ENCODE measurements at places on chromosomes 1 and 21. TPM values are rescaled to one million over a fixed set of nuclear protein-coding genes. Genes with fewer than 3 reads are reported as not detected.

DNA sequence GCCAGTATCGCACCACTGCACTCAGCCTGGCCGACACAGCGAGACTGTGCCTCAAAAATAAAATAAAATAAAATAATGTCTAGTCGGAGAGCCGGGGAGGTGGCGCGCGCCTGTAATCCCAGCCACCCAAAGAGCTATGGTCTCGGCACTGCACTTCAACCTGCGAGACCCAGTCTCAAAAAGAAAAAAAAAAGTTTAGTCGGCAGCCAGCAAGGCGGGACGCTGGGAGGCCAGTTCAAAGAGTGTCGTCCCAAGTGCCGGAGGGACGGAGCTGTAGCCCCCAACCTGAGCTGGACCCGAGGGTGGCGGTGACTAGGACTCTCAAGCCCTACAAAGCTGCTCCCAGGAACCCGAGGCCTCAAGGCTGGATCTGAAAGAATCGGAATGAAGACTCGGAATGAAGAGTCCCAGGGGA, 632 bp upstream of the FALEC start:
- H3K27ac ChIP-seq, result peak overlapping the region; percentile 93
- peaks cover 11% of the 10 kb centered on the region for H3K36me3 ChIP-seq

- H3K4me3 ChIP-seq, result peak overlapping the region; percentile 37
- no peaks in the 10 kb centered on the region for H3K36me3 ChIP-seq
- H3K4me1 ChIP-seq, result peaks cover 18% of the 10 kb centered on the region
- DNase-seq, result peak; percentile 82
Observed at GRCh38 chr1:3069491-3070308, 697 bp downstream of the PRDM16 start.

- H3K27ac ChIP-seq, result no peak overlapping the region
- no peaks in the 10 kb centered on the region for H3K27me3 ChIP-seq
- DNase-seq, result peak; percentile 87
Observed at GRCh38 chr21:17270229-17270628, 242.6 kb upstream of the CXADR start.

DNA sequence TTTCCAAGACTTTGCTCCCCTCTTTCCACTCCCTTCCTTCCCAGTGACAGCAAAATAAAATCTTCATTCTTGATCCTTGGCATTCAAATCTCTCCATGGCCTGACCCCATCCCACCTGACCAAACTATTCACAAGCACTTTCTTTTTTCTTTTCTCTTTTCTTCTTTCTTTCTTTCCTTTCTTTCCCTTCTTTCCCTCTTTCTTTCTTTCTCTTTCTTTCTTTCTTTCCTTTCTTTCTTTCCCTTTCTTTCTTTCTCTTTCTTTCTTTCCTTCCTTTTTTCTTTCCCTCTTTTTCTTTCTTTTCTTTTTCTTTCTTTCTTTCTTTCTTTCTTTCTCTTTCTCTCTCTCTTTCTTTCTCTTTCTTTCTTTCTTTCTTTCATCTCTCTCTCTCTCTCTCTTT, 207.1 kb downstream of the ADGRL2 start:
- no peaks in the 10 kb centered on the region for H3K27me3 ChIP-seq
- no peak overlapping the region for H3K4me3 ChIP-seq
- no peak for DNase-seq
- no peak overlapping the region for H3K27ac ChIP-seq

GRCh38 chr1:220796530-220796929, 9.8 kb downstream of the MTARC1 start:
- DNase-seq, result no peak
- no peaks in the 10 kb centered on the region for H3K27me3 ChIP-seq
- no peaks in the 10 kb centered on the region for H3K4me1 ChIP-seq

DNA sequence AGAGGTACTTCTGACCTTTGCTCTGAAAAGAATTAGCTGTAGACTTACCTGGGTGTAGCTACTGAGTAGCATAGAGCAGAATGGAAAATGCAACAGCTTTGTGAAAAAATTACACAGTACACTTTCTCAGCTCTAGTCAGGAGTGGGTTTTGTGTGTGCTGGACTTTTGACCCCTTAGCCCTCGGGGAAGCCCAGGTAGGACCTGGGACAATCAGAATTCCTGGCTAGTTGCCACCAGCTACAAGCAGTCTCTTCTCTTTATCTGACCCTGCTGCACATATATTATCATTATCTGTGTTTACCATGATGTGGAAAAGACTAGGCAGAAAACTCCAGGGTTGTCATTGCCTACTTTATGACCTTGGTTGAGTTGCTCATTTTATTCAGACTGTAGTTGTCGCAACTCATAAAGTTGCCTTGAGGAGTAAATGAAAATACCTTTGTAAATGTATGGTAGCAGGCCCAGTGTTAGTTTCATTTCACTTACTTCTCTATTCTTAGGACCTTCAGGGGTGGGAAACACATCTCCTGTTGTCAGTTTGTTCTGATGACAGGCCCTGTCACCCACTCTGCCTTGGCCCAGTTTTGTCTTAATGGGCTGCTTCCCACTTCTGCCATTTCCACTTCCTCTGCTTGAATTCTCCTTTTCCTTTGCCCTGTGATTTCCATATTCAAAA, 5.4 kb downstream of the NEK7 start:
- H3K4me1 ChIP-seq, result peaks cover 8% of the 10 kb centered on the region
- H3K27ac ChIP-seq, result no peak overlapping the region
- H3K27me3 ChIP-seq, result no peaks in the 10 kb centered on the region
- H3K36me3 ChIP-seq, result no peaks in the 10 kb centered on the region

The C1orf116 gene
- polyA plus RNA-seq, result 0.07 TPM

GRCh38 chr1:58333511-58333910, 213.0 kb downstream of the OMA1 start:
- no peak overlapping the region for H3K4me3 ChIP-seq
- H3K27me3 ChIP-seq, result no peaks in the 10 kb centered on the region
- no peak overlapping the region for H3K27ac ChIP-seq
- no peaks in the 10 kb centered on the region for H3K36me3 ChIP-seq
- H3K4me1 ChIP-seq, result no peaks in the 10 kb centered on the region

- H3K4me1 ChIP-seq, result peaks cover 28% of the 10 kb centered on the region
- H3K36me3 ChIP-seq, result peaks cover 42% of the 10 kb centered on the region
- no peak overlapping the region for H3K4me3 ChIP-seq
- DNase-seq, result no peak
Observed at GRCh38 chr1:201490708-201491131, 16.2 kb downstream of the CSRP1 start.

DNA sequence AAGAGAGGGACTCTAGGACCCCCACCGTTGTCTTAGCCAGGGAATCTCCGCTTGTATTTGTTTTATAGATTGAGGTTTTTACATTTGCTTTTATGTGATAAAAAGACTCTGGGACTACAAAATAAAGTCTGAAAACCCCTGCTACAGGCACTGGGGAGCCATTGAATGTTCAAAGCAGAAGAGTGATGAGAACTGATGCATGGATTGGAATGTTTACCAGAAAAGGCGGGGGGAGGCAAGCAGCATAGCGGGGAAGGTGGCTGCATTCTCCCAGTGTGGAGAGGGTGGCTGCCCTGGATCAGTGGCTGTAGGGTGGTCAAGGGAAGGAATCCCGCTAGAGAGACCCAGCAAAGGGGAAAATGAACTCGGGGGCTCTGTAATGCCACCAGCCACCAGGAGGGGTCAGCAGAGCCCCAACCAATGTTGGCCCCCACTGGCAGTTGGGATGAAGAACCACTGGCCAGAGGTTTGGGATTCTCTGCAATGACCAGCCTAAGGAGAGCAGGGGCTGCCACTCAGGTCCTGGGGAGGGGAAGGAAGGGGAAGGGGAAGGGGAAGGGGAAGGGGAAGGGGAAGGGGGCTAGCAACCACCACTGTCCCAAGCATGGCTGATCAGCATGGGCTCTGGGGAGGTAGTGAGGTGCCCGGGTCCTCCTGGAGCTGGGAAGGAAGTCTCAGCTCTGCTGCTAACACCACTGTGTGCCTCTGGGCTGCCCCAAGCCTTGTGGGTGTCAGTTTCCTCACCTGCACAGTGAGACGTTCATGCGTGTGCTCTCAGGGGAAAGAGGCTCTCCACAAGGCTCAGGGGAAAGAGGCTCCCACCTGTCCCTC, 19.2 kb upstream of the PEF1 start:
- H3K27me3 ChIP-seq, result no peaks in the 10 kb centered on the region
- peaks cover 59% of the 10 kb centered on the region for H3K36me3 ChIP-seq
- no peak overlapping the region for H3K4me3 ChIP-seq

GRCh38 chr1:35443768-35444518, 113.3 kb downstream of the KIAA0319L start:
- no peak overlapping the region for H3K27ac ChIP-seq
- no peaks in the 10 kb centered on the region for H3K4me1 ChIP-seq
- no peaks in the 10 kb centered on the region for H3K27me3 ChIP-seq

DNA sequence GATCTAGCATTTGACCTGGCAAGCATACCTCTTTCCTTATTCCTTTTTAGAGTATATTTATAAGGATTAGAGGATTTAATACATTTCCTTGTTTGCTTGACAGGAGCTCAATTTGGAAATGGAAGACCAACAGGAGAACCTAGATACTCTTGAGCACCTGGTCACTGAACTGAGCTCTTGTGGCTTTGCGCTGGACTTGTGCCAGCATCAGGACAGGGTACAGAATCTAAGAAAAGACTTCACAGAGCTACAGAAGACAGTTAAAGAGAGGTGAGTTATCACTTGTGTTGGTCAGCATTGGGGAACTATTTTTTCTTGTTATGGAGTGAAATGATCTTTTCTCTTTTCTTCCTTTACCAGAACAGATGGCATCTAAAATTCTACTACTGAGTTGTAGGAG, 123.4 kb upstream of the BMP8A start:
- H3K27me3 ChIP-seq, result no peaks in the 10 kb centered on the region
- H3K4me1 ChIP-seq, result no peaks in the 10 kb centered on the region
- H3K4me3 ChIP-seq, result no peak overlapping the region
- DNase-seq, result peak; percentile 10

- peak; percentile 92 for DNase-seq
- peak overlapping the region; percentile 72 for H3K4me3 ChIP-seq
- peak overlapping the region; percentile 98 for H3K27ac ChIP-seq
- no peaks in the 10 kb centered on the region for H3K36me3 ChIP-seq
- no peaks in the 10 kb centered on the region for H3K27me3 ChIP-seq
Observed at GRCh38 chr1:150234566-150235293, 1.2 kb downstream of the ANP32E start.

The LCE1F gene
- not detected for polyA plus RNA-seq

GRCh38 chr1:213474054-213474453, 423.0 kb downstream of the RPS6KC1 start:
- no peak overlapping the region for H3K27ac ChIP-seq
- no peaks in the 10 kb centered on the region for H3K36me3 ChIP-seq
- no peaks in the 10 kb centered on the region for H3K27me3 ChIP-seq
- H3K4me3 ChIP-seq, result no peak overlapping the region
- peak; percentile 63 for DNase-seq

DNA sequence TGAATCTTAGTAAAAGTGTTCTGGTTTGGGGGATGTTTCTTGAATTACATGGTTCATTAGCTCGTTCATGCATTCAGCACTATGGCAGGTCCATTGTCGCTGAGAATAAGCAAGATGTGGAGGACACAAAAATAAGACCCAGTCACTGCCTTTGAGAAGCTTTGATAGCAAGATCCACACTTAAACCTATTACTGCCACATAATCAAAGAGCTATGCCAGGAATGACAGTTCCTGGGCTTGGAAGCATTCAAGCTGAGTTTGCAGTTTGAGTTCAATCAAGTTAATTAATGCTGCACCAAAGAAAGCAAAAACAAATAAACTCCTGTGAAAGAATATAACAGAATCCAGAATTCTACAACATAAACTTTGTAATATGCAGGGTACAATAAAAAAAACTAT, 131.8 kb downstream of the MIS18A start:
- DNase-seq, result no peak
- no peak overlapping the region for H3K4me3 ChIP-seq
- no peaks in the 10 kb centered on the region for H3K27me3 ChIP-seq
- H3K27ac ChIP-seq, result no peak overlapping the region
- no peaks in the 10 kb centered on the region for H3K36me3 ChIP-seq

DNA sequence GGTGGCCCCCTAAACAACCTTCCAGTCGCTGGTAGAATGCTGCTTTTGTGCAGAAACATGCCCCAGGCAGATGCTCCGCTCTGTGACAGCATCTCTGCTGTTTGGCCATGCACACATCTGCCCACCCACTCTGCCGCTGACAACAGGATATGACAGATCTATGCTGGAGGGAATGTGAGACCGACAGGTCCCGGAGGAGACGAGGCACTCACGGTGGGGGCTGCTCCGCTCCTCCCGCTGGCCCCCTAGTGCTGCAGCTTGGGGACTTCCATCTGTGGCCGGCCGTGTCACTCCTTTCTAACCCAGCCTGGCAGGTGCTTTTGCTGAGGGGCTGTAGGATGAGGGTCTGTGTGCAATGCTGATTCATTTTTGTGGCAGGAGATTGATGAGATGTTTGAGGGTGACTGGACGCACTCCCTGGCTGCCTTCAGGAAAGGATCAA, 49.1 kb upstream of the DMRTB1 start:
- H3K36me3 ChIP-seq, result no peaks in the 10 kb centered on the region
- H3K27me3 ChIP-seq, result peaks cover 29% of the 10 kb centered on the region
- peak; percentile 22 for DNase-seq
- no peaks in the 10 kb centered on the region for H3K4me1 ChIP-seq

- no peaks in the 10 kb centered on the region for H3K4me1 ChIP-seq
- H3K4me3 ChIP-seq, result no peak overlapping the region
- H3K36me3 ChIP-seq, result peaks cover 6% of the 10 kb centered on the region
- no peak overlapping the region for H3K27ac ChIP-seq
- DNase-seq, result no peak
- H3K27me3 ChIP-seq, result no peaks in the 10 kb centered on the region
Observed at GRCh38 chr1:10438677-10439163, 8.5 kb downstream of the CENPS start.

The PADI4 gene
- polyA plus RNA-seq, result 1.00 TPM

The LDLRAD2 gene
- 6.7 TPM for polyA plus RNA-seq

DNA sequence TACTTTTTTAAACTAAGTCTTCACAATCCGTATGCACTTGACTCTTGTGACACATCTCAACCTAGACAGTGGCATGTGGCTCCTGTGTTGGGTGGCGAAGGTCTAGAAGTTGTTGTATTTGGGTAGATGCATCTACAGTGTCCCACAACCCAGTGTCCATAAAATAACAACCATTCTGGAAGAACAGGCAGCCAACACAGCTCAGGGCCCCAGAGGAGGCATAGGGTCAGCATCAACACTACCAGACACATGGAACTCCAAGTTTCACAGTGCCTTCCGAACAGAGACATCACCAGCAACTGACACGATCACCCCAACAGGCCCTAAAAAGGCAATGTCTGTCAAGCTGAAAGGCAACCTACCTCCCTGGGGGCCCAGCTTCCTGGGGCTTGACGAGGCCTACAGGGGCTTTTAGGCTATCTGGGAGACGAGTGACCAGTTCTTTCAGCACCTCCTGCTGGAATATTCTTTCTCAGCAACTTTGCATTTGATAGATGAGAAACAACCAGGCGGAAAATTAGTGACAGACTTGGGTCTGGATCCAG, 5.6 kb downstream of the SH3BP5L start:
- H3K4me1 ChIP-seq, result peaks cover 24% of the 10 kb centered on the region
- H3K4me3 ChIP-seq, result no peak overlapping the region
- no peak overlapping the region for H3K27ac ChIP-seq
- DNase-seq, result no peak
- H3K27me3 ChIP-seq, result no peaks in the 10 kb centered on the region
- peaks cover 67% of the 10 kb centered on the region for H3K36me3 ChIP-seq
